ENCODE measurements at places on chromosomes 1 and 21.

- DNase-seq, result no peak
These were observed 39.5 kb downstream of the BCL9 start for GRCh38 chr1:147580609-147581385.

- no peak for DNase-seq
These were observed 17.1 kb downstream of the RC3H1 start for GRCh38 chr1:174005032-174005431.

- DNase-seq, result no peak
These were observed 9.7 kb upstream of the GATAD2B start for GRCh38 chr1:153932156-153933131.

DNA sequence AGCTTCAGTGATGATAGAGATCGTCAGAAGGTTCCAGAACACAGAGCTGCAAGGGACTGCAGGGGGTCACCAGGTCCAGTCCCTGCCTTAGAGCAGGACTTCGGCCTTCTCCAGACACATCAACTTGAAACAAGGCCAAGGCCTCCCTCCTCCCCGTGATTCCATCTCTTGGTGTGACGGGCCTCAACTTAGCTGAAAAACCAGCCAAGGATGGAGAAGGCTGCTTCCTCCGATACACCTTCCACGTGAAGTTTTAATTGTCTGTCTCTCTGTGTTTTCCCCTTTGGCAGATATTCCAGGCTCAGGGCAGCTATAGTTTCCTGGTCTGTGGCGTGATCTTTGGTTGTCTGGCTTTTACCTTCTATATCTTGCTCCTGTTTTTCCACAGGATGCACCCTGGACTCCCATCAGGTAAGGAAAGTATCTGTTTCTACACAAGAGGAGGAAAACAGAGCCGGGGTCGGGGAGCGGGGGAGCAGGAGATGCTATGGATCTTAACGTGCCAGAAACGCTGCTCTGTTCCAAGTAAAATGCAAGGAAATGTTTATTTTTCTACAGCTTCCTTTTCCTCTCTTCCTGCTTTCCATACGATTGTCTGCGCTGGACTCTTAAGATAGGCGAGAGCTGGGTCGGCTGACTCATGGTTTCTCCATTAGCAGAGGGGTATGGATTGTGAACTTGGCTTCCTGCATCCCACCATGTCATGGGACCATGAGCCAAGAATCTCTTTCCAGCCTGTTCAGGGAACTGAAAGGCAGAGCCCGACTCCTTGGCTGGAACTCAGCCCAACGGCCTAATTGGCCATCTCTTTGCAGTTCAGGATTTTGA is 32.8 kb downstream of the ELK4 start:
- no peak for DNase-seq

DNA sequence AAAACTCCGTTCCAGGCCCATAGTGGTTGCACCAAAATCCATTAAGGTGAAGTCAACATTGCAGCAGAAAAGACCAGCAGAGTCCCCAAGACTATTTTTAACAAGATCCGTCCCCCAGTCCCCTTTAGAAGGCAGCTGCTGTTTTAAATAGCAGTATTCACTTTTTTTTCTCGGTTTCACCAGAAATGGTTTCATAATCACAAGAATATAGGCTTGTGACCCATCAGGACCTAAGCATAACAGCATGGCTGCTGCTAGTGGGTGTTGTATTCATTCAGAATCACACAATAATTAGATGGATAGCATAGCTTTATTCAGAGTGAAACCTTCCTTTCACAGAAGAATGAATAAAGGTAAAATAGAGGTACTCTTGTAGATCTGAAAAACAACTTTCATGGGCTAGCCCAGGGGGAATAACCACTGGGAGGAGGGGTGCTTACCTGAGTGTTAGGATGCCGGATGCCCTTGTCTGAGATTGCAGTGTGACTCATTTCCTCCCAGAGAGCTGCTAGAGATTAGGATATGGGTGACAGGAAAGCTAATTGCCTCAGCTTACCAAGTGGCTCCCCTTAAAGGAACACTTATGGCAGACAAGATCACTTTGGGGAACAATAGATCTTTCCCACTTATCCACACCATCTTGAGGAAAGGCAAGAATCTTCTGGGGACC is 35.0 kb downstream of the ACKR1 start:
- DNase-seq, result no peak
